Ureter (tissue), 1 donor: ENCODE measurements at places on chromosomes 12 and 14. TPM values are rescaled to one million over a fixed set of nuclear protein-coding genes. Genes with fewer than 3 reads are reported as not detected.

GRCh38 chr14:45786266-45786665 lies 533.3 kb upstream of the MIS18BP1 start:
- DNase-seq, result no peak

DNA sequence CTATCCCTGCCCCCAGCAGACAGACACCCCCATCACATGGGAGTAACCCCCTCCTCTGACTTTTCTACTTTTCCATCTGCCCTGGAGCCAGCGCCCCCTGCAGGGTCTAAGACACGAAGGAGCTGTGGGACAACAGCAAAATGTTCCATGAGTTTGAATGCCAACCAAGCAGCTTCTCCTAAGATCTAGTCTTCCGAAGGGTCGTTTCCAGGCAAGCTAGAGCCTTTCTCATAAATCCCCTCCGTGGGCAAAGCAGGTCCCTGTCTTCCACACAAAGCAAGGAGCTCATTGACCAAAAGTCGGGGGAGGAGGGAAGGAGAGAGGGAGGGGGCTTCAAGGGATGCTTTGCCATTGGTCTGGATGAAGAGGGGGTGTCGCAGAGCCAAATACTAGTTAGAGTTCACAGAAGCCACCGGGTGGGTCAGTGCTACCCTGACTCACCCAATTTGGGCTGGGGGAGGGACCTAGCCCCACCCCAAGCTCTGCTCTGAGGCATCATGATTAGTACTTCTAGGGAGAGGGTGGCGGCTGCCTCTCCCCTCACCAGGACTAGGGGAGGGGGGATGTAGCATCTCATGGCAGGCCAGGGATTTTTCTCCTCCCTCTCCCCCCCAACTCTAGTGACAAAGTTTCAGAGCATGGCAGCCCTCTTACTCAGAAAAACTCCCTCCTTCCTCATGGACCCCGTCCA lies 1.6 kb downstream of the MSI1 start:
- no peak for DNase-seq

The GUCY2C gene
- not detected for total RNA-seq

- DNase-seq, result no peak
Observed at GRCh38 chr12:8449355-8449859, 6.4 kb upstream of the CLEC6A start.

DNA sequence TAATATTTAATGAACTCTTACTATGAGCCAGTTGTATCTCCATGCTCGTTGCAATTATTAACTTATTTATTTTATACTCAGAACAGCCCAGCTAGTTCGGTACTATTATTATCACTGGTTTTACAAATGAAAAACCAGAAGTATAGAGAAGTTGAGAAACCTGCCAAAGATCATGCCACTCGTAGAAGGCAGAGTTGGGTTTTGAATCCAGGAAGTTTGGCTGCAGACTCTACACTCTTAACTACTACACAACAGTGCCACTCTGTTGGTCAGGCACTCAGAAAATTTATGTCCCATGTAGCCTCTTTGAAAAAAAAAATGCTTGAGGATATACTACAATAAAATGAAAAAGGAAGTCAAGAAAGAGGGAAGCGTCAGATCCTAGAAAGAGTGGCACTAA lies 71.5 kb upstream of the ARID2 start:
- DNase-seq, result no peak

GRCh38 chr12:66776974-66777373 lies 98.1 kb upstream of the GRIP1 start:
- no peak for DNase-seq

- no peak for DNase-seq
Observed at GRCh38 chr12:69662764-69663163, 36.3 kb downstream of the BEST3 start.

DNA sequence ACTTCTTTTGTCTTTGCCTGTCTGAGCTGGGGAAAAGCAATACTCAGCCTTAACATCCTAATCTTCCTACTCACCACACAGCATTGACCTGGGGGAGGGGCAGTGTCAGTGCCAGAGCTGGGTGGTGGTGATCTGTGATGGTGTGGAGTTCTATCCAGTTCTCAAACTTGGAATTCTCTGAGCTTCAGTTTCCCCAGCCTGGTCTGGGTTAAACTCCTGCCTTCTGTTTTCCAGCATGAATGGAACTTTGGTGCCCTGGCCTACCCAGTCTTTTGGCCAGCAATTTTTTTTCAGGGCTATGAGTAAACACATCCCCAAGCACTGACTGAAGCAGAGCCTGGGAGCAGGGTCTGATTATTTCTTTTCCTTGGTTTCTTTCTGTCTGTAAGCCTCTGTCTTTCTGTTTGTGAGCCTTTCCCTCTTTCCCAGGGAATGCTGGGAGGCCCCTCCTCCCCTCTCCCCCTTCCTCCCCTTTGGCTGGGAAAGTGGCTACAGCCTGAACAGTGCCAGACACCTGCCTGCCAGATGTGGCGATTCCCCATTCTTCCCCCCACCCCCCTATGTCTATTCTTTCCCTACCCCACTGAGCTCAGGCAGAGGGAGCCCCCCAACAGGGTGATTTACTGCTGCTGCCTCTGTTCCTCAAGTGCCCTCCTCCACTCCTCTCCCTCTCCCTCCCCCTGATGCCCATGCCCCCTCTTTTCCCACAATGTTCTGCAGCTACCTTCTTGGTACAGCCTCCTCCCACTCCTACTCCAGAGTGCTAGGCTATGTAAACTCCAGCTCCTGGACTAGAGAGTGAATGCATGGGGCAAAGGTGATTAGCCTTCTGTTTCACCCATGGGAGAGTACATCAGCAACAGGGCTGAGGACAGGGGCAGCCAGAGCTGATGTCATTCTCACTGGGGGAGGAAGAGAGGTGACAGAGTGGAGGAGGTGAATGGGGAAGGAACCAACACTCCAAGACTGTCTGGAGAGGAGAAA lies 11.1 kb downstream of the GPR84 start:
- DNase-seq, result no peak

DNA sequence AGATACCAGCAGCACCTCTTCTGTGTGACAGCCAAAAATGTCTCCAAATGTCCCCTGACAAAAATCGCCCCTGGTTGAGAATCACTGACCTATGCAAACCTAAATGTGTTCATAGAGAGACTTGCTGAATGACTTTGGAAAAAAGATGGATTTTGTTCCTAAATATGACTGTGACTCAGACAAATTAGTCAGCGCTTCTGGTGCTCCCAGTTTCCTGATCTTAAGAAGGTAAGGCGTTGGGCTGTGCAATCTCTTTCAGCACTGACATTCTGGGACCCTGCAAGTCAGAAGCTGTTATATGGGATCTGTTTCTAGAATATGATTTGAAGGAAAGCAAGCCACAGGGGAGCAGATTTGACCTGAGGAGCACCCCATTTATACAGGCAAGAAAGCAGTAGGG lies 90.6 kb upstream of the PWP1 start:
- DNase-seq, result no peak
